Activated T-helper 1 cell treated with anti-CD3 and anti-CD28 coated beads, Interleukin-12 subunit alpha, Interleukin-12 subunit beta, Interleukin-2, Interleukin-4 antibody, amounts not matched to agents 30 ng/mL and 10 ng/mL and 1 ng/mL, durations not matched to agents 14 hours and 24 hours and 36 hours (primary cell): ENCODE measurements at places on chromosomes 5 and 9. TPM values are rescaled to one million over a fixed set of nuclear protein-coding genes. Genes with fewer than 3 reads are reported as not detected.

DNA sequence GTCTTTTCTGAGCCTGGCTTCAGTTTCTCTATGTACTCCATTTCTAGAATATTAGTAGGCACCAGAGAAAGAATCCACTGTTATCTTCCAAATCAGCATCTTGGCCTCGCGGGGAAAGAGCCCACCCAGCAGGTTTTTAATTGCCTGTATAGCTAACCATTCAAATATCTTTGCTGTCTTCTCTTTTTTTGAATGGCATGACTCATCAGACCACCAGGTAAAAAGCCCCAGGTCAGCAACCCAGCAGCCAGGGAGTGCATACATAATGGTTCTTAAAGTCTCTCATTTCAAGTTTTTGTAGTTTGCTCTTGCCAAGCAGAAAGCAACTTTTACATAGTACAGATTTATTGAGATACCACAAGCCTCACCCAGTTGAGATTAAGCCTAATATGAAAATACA is 50.7 kb downstream of the TMEM167A start:
- no peak for DNase-seq

The MTREX gene
- 110 and 122 TPM in 2 replicates for total RNA-seq

The SLC6A7 gene
- total RNA-seq: not detected in 2 replicates

The SNCB gene
- total RNA-seq: not detected in 2 replicates
